NCI-H774 (cell line): ENCODE measurements at places on chromosomes 7 and 10.
A peak's percentile ranks its signal among the peaks of the same experiment; 100 is the strongest.

GRCh38 chr7:97179454-97180104 is 62.1 kb downstream of the SDHAF3 start:
- peak; percentile 56 for DNase-seq

- no peak for DNase-seq
These were observed 155.7 kb upstream of the TNS3 start for GRCh38 chr7:47737601-47738000.

- DNase-seq: no peak
These were observed 47.8 kb downstream of the BRI3 start for GRCh38 chr7:98329100-98329790.

DNA sequence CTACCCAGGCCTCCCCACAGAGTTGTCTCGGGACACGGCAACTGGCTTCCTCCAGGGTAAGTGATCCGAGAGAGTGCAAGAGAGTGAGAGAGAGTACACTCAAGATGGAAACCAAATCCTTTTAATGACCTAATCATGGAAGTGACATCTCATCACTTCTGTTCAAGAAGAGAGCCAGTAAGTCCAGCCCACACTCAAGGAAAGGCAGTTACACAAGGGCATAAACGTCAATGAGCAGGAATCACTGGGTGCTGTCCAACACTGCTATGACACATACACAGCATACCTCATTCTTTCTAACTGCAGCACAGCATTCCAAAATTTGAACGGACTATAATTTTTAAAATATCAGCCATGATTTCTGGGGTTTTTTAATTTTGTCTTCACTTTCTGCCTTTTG is 29.3 kb upstream of the OSBPL3 start:
- no peak for DNase-seq

DNA sequence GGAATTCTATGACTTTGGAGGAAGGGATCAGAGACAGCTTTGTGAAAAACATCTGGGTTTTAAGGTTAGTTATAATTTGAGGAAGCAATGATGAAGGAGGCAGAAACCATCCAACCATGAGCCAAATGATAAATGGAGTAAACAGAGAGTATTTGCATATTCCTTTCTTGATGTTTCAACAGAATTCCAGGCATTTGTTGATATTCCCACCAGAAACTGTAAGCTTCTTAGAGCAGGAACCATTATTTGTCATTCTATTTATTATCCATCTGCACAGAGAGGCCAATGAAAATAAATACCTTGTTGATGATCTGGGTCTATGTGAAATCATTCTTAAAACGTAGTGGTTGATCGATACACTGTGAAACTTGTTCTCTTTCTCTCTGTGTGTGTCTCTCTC is 715.3 kb downstream of the INHBA start:
- no peak for DNase-seq

- no peak for DNase-seq
These were observed 4.4 kb upstream of the CLIP2 start for GRCh38 chr7:74284781-74285259.

- DNase-seq: no peak
These were observed 404 bp upstream of the FMC1 start for GRCh38 chr7:139340808-139341057.

GRCh38 chr10:69327463-69328379 is 49.4 kb downstream of the HK1 start:
- no peak for DNase-seq

GRCh38 chr7:264541-265191 is 25.3 kb upstream of the FOXL3 start:
- no peak for DNase-seq

DNA sequence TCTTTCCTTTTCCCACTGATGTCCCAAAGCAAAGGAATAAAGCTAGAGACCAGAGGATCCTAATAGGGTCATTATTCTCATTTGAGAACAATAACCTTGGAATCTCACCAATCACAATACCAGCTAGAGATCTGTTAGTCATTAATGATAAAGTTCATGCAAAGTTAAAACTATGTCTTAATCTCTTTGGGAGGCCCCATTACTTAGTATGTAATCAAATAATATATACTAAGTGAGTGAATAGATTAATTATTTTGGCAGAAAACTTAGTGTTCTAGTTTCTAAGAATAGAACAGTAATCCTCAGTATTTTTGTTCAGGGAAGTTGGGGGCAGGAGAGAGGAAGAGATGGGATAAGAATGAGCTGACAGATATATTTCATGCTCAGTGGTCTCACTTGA is 227.2 kb downstream of the MTERF1 start:
- DNase-seq: no peak

- no peak for DNase-seq
These were observed 128.4 kb downstream of the ARHGAP22 start for GRCh38 chr10:48476279-48476982.

DNA sequence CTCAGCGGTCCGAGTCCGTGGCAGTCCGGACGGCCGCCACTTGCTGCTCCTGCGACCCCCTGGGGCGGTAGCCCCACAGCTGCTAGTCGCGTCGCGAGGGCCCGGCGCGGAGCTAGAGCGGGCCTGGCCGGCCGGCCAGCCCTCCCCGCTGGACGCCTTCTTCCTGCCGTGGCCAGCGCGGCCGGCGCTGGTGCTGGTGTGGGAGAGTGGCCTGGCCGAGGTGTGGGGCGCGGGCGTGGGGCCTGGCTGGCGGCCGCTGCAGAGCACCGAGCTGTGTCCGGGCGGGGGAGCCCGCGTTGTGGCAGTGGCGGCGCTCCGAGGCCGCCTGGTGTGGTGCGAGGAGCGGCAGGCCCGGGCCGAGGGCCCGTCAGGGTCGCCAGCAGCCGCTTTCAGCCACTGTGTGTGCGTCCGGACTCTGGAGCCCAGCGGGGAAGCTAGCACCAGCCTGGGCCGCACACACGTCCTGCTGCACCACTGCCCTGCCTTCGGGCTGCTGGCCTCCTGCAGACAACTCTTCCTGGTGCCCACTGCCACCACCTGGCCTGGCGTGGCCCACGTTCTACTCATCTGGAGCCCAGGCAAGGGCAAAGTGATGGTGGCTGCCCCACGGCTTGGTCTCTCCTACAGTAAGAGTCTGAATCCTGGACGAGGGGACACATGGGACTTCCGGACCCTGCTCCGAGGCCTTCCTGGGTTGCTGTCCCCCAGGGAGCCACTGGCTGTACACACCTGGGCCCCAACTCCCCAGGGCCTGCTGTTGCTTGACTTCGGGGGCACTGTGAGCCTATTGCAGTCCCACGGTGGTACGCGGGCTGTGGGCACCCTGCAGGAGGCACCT is 631 bp downstream of the HPS6 start:
- DNase-seq: no peak

- no peak for DNase-seq
These were observed 60.1 kb downstream of the ZMIZ1 start for GRCh38 chr10:79128923-79129305.

- no peak for DNase-seq
These were observed 466.9 kb downstream of the KIF20B start for GRCh38 chr10:90168244-90168643.

GRCh38 chr10:75159519-75159918 is 48.1 kb downstream of the SAMD8 start:
- no peak for DNase-seq

DNA sequence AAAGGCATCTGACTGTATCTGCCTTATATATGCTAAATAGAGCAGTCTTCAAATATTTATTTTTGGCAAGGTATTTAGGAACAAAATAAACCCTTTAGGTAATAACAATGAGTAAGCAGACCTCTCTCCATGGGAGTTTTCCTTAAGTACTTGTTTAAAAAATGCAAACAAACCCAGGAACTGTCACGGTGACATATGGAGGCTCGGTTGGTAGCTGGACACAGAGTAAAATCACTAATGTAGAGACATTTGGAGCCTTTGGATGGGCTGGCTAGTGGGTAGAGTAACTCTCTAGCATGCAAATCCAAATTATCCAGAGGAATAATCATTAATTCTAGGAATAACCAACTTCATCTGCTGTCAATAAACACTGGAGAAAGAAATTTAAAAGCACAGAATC is 71.6 kb upstream of the LAMB4 start:
- no peak for DNase-seq

DNA sequence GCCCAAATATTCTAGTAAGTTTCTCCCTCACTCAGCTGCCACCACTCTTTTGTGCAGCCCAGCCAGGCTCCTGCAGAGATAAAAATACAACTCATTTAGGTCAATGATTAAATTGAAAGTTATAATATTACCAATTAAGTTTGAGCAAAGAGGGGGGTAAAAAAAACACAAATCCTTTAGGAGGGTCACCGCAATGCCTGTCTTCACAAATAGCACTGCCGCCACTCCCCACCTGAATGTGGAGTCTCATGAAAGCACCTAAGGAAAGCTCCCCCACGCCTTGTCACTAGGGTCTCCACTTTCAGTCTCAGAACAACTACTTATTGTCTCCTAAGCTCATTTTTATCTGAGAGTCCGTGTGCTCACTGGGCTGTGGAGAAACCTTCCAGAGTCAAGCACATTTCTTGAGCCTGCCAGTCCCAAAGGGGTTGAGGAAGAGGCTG is 148.7 kb downstream of the FGFR2 start:
- DNase-seq: no peak

GRCh38 chr7:101817471-101818286 is at the start of gene CUX1:
TSS of gene CUX1 (plus strand) at chr7:101817626. CDS start at chr7:101817640, 14 bp downstream.
- no peak for DNase-seq
